Bronchial smooth muscle cell (primary cell): ENCODE measurements at places on chromosomes 16 and 17. TPM values are rescaled to one million over a fixed set of nuclear protein-coding genes. Genes with fewer than 3 reads are reported as not detected.

CACNA1G gene
- 0.32 and 1.0 TPM in 2 replicates for total RNA-seq

ZNF232 gene
- 6.3 and 7.7 TPM in 2 replicates for total RNA-seq

OR4D1 gene
- not detected in 2 replicates for total RNA-seq

NOD2 gene
- total RNA-seq = under 0.01 TPM in 1 of 2 replicates, not detected in the other

DNAAF8 gene
- total RNA-seq = 0.63 and 0.94 TPM in 2 replicates

CDR2 gene
- total RNA-seq = 27.9 and 35.8 TPM in 2 replicates

RPL13 gene
- total RNA-seq = 2,712 and 3,948 TPM in 2 replicates
